ENCODE measurements at places on chromosomes 1 and 21. TPM values are rescaled to one million over a fixed set of nuclear protein-coding genes. Genes with fewer than 3 reads are reported as not detected.

The FCRLB gene
- total RNA-seq = 2.3 TPM

The PRDM16 gene
- total RNA-seq = 21.9 TPM

The KCNT2 gene
- total RNA-seq = 6.3 TPM

- peak; percentile 53 for DNase-seq
Observed at GRCh38 chr1:56508523-56508983, 70.8 kb downstream of the PLPP3 start.

DNA sequence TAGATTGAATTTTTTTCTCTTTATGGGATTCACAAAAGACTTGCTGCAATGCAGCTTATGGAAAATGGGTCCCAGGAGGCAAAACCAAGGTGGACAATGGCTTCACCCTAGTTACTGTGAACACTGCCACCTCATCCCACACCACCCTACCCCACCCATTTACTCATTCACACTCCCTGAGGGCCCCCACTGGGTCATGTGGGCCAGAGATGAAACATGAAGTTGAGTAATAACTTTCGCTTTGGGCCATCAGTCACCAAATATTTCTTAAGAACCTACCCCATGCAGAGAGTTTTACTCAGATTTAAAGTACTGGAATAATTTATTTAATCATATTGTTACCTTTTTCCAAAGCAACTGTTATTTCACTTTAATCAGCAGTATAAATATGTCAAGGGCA is 191.8 kb downstream of the TPR start:
- DNase-seq = no peak

The ESRRG gene
- 25.3 TPM for total RNA-seq

DNA sequence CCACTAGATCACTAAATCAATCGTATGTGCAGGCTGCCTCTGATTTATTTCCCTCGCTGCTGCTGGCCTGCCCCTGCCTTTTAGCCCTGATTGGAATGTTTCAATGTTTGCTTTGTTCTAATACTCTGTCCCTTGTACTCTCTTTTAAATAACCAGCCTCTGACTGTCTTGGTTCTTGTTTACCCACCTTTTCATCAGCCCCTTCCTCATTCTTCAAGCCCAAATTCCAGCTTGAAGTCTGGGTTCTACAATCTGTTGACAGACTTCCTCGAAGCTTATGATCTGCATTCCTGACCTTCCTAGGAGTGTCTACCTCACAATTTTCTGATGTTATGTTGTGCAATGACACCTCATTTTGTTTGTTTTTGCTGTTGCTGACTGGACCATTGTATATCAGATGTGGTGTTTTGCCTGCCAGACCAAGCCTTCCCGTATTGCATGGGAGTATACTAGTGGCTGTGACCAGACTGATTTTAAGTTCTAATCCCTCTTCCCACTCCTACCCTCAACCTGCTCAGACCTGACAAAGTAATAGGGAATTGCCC is 46.6 kb upstream of the APOBEC4 start:
- DNase-seq = peak; percentile 25

The ANKRD34A gene
- 0.76 TPM for total RNA-seq

The SNX7 gene
- 34.6 TPM for total RNA-seq

DNA sequence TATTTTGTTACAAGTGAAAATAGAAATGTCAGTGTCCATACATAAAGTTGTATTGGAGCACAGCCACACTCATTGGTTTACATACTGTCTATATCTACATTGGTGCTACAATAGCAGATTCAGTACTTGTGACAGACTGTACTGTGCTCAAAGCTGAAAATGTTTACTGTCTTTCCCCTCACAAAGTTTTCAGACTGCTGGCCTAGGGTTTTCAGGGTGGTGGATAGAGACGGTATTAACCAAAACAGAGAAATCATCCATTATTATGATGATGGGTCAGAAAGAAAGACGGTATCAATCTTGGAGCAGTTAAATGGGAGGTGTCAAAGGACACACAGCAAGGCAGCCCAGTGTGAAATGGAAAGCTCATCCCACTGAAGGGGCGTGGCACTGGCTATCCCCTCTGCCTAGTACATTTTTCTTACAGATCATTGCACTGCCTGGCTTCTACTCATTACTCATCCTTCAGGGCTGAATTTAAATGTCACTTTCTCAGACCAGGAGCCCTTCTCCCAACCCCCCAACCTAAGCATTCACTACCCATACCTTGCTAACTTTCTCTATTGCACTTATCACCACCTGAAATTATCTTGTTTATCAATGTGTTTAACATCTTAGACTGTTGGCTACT is 10.2 kb downstream of the JAK1 start:
- DNase-seq = no peak

DNA sequence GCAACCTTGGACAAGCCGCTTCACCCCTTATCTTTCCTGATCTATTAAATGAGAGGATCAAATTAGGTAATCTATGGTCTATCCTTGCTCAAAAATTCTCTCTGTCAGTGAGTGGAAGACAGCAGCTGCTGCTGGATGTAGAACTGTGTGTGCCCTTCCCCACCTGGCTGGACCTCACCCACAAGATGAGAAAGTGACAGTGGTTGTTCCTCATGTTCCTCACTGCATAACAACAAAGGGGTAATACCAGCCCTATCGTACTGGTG is 16.9 kb downstream of the SSR2 start:
- DNase-seq = no peak

The ETNK2 gene
- 33.3 TPM for total RNA-seq

- DNase-seq = no peak
Observed at GRCh38 chr1:9294405-9294773, 1.7 kb downstream of the SPSB1 start.

GRCh38 chr1:203311368-203312301 is 6.3 kb downstream of the BTG2 start:
- no peak for DNase-seq

GRCh38 chr1:26976621-26977510 is 16.6 kb upstream of the KDF1 start:
- no peak for DNase-seq

The OR2L8 gene
- not detected for total RNA-seq

The GJA9 gene
- not detected for total RNA-seq

The JAM2 gene
- 12.0 TPM for total RNA-seq

The VWA5B1 gene
- 1.4 TPM for total RNA-seq

DNA sequence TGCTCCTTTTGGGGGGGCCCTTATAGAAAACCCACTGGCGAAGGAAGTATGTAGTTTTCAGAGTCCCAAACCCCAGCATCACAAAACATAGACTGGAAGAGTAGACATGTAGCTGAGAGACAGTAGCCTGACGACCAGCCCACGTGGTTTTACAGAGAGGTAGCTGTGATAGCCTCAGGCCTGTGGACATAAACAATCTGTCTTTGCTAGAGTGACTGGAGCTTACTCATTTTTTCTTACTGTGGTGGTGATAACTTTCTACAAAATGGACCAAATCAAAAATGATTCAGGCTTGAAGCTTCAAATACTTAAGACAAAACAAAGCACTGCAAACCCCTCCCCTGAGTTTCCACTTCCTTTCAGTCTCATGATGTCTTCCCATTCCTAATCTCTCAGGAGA is 497.0 kb downstream of the RWDD3 start:
- DNase-seq = no peak

DNA sequence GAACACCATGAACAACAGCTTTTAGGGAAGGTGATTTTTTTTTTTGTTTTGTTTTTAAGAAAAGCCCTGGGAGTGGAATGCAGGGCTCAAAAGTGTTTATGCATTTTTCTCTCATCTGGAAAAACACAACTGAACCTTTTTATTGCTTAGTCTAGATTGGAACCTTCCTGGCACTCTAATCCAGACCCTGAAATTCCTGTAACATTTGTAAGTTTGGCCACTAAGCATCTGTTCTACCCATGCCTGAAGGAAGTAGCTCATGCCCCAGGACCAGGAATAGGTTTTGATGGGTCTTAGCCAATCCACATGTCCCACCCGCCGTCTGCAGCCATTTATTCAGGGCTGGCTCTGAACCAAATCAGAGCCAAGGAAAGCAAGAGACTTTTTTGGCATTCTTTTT is 39.7 kb upstream of the SLC2A1 start:
- DNase-seq = no peak

- no peak for DNase-seq
Observed at GRCh38 chr1:91729621-91730358, 156.2 kb downstream of the TGFBR3 start.

GRCh38 chr1:112011202-112011601 is 21.7 kb upstream of the KCND3 start:
- DNase-seq = no peak

GRCh38 chr1:14138687-14139086 is 438.7 kb downstream of the PRDM2 start:
- DNase-seq = no peak

The LGR6 gene
- 4.1 TPM for total RNA-seq

The MNDA gene
- total RNA-seq = 8.3 TPM

The ATP13A2 gene
- total RNA-seq = 38.6 TPM

- no peak for DNase-seq
Observed at GRCh38 chr1:48044311-48044710, 47.1 kb upstream of the TRABD2B start.
